ENCODE measurements at places on chromosomes 6 and 20.

DNA sequence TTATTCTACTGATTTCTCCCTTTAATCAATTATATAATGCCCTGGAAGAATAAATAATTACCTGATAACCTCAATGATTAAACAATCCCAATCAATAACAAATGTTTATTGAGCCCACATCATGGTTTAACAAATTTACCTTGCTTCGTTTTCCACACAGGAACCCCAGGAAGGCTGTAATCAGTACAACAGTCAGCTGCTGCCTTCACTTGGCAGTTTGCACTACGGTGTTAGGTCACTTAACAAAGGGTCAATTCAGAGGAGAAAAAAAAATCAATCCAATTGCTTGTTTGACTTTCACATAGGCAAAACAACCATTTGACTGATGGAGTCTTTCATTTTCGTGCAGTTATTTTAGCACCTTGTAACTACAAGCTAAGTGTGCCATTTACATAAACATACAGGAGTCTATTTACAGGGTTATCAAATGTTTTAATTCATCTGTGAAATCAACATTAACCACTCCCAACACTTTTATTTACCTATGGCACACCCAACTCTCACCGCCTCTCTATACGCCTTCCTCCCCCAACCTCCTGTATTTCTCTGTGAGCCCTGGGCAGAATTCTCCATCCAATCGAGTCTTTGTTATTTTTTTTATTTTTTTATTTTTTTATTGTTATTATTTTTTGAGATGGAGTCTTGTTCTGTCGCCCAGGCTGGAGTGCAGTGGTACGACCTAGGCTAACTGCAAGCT is 140.4 kb upstream of the TAB2 start:
- DNase-seq, result no peak

- no peak for DNase-seq
Measured at GRCh38 chr6:51415501-51415900, 596.8 kb downstream of the TFAP2B start.

DNA sequence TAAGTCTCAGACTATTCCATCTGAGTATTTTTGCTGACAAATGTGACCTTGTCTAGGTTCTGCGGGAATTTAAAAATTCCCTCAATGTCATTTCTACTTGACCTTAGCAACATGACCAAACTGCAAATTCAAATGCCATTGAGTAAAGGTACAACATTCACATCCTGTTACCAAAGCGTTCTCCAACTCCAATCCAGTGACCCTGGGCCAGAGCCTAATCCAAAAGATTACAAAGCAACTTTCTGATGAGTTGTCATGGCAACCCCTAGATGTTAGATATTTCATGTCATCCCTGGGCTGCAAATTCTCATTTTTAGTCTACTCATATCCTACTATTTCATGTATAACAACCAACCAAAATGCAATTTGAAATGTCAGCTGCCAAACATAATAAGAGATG is 65.3 kb downstream of the BACH2 start:
- DNase-seq, result no peak

DNA sequence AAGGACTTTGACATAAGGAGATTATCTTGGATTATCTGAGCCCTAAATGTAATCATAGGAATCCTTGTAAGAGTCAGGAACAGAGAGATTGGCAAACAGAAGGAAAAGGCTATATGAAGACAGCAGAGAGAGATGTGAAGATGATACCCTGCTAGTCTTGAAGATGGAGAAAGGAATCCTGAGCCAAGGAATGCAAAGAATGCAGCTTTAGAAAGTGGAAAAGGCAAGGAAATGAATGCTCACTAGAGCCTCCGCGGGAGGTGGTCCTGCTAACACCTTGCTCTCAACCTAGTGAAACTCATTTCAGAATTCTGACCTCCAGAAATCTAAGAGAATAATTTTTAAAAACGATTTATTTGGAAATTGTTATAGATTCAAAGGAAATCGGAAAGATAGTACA is 117.1 kb downstream of the TBXT start:
- no peak for DNase-seq

GRCh38 chr6:62652692-62653328 is 366.8 kb upstream of the KHDRBS2 start:
- DNase-seq, result no peak

DNA sequence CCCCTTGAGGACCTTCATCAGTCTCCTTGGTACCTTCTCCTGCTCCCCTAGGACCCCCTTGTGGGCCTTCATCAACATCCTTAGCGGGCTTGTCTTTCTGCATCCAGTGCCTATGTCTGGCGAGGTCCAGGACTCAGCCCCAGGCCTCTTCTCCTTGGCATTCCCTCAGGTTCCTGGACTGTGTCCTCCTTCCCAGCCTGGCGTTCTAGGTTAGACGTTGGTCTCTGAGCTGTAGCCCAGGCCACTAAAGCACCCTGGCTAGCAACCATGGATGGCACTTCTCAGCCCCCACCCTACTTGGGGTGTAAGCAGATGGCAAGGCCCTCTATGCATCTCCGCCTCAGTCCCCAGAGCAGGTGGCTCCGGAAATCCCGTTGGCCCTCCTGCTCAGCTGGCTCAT is 51.5 kb upstream of the NNAT start:
- DNase-seq, result no peak

- DNase-seq, result no peak
Measured at GRCh38 chr6:22825210-22825609, 255.8 kb downstream of the HDGFL1 start.

GRCh38 chr6:44237813-44238433 is 9.0 kb upstream of the HSP90AB1 start:
- peak; percentile 86 for DNase-seq

- DNase-seq, result no peak
Measured at GRCh38 chr6:135418040-135418760, 79.3 kb downstream of the AHI1 start.

All from germinal center (tissue), 1 donor.